T-helper 22 cell (primary cell): ENCODE measurements at places on chromosomes 6 and 20.

DNA sequence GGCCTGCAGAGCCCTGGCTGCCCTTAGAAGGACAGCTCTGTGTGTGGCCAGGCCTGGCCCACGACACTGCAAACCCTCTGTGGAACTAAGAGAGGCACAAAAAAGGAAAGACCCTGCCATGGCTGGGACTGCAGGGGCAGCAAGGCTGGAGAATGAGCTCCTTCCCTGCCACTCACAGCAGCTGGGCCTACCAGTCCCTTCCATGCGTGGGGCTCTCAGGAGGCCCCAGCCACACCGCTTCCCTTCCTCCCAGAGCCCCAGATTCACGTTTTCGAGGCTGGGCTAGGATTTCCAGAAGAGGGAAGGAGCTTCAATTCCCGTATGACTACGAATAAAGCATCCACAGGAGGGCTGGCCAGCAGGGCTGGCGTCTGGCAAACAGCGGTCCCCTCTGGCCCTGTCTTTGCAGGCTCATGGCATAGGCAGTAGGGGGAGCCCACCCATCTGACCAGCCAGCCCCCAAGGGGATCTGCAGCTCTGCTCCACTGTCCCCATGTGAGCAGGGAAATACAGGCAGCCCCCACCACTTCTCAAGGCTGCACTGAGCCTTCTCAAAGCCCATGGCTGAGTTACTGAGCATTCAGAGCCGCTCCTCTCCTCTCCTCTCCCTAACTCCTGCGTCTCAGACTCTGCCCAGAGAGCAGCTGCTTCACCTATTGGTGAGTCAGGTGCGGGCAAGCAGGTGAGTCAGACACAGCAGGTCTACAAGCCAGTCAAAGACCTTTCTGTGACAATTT lies 53.1 kb downstream of the NINL start:
- no peak for DNase-seq

DNA sequence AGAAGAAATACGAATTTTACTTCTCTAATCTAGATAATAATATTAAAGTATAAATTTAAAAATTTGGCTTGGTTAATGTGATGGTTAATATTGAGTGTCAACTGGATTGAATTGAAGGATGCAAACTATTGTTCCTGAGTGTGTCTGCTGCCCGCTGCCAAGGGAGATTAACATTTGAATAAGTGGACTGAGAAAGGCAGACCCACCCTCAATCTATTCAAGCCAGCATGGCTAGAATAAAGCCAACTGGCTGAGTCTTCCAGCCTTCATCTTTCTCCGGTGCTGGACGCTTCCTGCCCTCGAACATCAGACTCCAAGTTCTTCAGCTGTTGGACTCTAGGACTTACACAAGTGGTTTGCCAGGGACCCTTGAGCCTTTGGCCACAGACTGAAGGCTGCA lies 152.7 kb downstream of the TBXT start:
- no peak for DNase-seq

- DNase-seq = no peak
Measured at GRCh38 chr6:42347456-42347855, 104.3 kb downstream of the TRERF1 start.

DNA sequence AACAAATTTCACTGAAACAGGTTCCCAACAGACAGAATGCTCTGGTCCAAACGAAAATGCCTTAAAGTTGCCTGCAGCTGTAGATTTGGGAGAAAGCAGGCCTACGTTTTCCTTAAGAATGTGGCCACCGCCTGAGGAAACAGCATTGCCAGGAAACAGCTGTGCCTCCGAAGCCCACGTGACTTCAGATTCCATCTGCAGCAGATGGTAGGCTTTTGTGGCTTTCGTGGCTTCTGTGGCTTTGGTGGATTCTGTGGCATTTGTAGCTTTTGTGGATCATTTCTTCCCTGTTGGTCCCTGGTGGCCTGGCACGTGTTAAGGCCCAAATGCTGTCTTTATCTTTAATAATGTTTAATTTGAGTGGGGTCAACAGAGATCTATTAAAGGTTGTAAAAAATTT lies 222.9 kb downstream of the TTLL2 start:
- DNase-seq = no peak

GRCh38 chr20:49712996-49713752 lies 504 bp downstream of the B4GALT5 start:
- peak; percentile 4 for DNase-seq

DNA sequence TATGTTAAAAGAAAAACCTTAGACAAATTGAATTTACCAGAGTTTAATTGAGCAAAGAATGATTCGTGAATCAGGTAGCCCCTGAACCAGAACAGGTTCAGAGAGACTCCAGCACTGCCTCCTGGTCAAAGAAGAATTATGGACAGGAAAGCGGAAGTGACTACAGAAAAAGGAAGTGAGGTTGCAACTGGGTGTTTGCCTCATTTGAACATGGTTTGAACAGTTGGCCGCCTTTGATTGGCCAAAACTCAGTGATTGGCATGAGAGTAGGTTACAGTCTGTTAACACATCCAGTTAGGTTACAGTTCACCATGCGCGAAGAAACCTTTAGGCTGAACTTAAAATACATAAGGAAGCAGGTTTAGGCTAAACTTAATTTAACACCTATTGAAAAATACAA lies 248.8 kb downstream of the TFAP2A start:
- DNase-seq = no peak

DNA sequence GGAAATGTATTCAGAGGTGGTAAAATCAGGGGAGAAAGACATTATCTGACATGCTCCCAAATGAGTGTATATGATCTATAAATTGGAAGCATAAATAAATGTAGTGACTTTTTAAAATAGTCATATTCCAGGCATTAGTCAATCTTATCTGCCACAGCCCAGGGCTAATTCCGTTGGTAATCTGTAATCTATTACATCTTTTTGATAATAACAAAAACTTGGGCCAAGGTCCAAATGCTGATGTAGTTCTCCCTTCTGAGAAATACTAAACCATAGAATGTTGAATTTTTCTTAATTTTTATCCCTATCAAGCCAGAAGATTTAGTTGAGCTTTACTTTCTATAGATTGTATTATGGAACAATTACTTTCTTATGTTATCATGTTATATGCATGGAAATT lies 1279.8 kb downstream of the EPHA7 start:
- DNase-seq = no peak

GRCh38 chr6:14658886-14659561 lies 541.5 kb downstream of the CD83 start:
- no peak for DNase-seq

- DNase-seq = no peak
Measured at GRCh38 chr6:140285471-140285870, 911.0 kb upstream of the CITED2 start.

DNA sequence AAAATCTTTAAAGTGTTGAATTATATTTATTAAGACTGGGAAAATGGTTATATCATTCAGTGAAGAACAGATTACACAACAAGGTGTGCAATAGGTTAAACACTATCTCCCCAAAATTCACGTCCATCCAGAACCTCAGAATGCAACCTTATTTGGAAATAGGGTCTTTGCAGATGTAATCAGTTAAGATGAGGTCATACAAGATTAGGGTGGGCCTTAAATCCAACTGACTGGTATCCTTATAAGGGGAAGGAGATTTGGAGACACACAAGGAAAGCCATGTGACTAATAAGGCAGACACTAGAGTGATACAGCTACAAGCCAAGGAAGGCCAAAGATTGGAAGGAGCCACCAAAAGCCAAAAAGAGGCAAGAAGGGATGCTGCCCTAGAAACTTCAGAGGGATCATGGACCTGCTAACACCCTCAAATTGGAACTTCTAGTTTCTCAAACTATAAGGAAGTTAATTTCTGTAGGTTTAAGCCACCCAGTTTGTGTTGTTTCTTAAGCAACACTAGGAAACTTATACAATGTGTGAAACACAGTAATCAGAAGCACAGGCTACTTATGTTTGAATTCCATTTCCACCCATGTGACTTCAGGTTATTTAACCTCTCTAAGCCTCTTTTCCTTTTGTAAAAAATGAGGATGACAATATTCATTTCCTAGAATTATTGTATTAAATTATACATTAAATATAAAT lies 16.9 kb downstream of the ILRUN start:
- no peak for DNase-seq

DNA sequence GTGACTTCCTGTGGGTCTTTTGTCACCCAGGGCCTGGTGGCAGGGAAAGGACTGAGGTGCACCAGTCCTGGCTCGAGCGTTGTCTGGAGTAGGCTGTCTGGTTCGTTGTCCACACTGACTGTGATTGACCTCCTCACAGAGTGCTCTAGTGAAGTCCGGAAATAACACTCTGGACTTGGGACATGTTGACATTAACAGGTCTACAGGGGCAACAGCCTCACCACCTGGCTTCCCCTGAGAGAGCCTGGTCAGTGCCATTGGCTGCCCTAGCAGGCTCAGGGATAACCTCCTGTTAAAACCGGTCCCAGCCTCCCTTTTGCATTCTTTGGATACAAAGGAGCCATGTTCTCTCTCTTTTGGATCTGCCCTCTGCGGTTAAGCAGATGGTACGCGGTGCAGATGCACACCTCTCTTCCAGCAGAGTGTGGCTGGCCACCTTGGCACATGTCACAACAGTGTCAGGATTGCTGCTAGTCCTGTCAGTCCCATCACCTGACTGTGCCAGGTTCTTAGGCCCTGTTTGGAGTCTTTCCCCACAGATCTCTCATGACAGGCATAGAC lies 46.2 kb downstream of the CDS2 start:
- DNase-seq = no peak

DNA sequence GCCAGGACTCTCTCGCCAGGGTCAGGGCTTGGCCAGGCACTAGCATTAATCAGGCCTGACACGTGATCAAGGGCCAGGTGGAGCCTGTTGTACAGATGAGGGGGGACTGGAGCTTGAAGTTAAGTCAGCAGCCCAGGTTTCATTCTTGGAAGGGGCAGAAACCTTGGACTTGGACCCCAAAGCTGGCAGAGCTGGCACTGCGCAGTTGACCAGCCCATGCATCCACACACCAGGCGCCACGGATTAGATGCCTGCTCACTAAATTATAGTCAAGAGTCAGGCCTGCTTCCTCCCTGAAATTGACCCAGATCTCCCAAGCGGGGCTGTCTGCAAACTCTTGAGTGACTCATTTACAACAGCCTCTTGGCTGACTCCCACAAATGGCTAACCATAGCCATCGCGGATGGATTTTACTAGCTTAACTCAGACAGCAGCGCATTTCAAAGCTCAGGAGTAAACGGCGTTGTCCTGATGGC lies 4.1 kb upstream of the TAF4 start:
- DNase-seq = no peak

- no peak for DNase-seq
Measured at GRCh38 chr20:44151621-44152416, 35.2 kb downstream of the JPH2 start.

DNA sequence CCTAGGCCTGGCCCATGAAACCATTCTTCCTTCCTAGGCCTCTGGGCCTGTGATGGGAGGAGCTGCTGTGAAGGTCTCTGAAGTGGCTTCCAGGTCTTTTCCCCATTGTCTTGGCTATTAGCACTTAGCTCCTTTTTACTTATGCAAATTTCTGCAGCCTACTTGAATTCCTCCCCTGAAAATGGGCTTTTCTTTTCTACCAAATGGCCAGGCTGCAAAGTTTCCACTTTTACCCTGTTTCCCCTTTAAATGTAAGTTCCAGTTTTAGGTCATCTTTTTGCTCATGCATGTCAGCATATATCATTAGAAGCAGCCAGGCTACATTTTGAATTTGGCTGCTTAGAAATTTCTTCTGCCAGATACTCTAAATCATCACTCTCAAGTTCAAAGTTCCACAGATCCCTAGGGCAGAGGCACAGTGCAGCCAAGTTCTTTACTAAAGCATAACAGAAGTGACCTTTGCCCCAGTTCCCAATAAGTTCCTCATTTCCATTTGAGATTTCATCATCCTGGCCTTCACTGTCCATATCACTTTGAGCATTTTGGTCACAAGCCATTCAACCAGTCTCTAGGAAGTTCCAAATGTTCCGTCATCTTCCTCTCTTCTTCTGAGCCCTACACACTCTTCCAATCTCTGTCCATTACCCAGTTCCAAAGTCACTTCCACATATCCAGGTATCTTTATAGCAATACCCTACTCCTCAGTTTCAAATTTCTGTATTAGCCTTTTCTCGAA lies 71.9 kb downstream of the TBC1D7 start:
- no peak for DNase-seq

GRCh38 chr20:24816431-24816830 lies 132.6 kb upstream of the CST7 start:
- DNase-seq = no peak

- DNase-seq = no peak
Measured at GRCh38 chr6:169627736-169628607, 73.9 kb downstream of the WDR27 start.

- no peak for DNase-seq
Measured at GRCh38 chr6:49978332-49979226, 9.2 kb upstream of the DEFB113 start.

DNA sequence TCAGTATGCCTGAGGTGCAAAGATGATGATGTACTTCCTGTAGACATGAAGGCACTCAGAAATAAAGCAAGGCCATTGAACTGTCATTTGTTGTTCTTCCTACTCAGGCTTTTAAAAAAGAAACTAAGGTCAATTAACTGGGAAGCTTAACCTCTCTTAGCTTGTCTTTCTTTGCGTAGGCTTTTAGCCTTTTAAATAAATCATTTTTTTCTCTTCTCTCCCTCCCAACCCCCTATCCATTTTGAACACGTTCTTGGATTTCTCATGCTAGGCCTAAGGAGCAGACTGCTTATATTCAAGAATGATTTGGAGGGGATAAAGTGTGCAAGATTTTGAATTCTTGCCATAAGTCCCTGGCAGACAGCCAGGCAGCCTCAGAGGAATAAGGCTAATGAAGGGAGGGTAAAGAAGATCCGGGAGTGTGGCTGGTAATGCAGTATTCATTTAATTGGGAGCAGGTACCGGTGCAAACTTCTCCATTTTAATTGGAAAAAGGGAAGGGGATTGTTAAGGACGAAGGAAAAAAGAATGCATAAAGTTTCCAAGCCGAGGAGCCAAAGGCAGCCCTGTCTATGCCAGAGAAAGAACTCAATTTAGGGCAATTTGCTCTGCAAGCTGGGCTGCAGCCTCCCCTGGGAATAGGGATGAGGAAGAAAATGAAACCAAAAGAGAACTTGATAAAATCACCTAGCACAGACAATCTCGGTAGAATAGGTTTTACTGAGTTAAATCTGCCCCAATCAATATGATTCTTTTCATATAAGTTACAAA lies 343.8 kb upstream of the MMS22L start:
- no peak for DNase-seq

DNA sequence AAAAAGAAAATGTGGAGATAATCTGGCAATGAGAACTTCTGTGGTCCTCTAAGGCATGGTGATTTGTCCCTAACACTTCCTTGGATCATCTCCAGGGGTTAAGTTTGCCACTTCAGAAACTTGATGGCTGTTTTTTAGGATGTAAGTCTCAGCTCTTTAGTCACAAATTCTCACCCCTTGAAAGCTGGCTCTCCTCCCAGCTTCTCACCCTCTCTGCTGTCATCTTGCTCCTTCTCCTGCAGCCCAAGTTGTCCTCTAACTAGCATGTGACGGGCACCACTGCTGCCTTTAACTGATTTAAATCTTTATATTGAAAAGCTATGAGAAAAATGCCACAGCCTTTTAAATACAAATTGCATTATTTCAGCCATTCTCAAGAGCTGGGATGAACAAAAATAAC lies 107.8 kb downstream of the MAP3K5 start:
- no peak for DNase-seq
